ENCODE measurements at places on chromosomes 2 and 18. TPM values are rescaled to one million over a fixed set of nuclear protein-coding genes. Genes with fewer than 3 reads are reported as not detected.

ADD2 gene
- polyA plus RNA-seq: 4.1 TPM

RIT2 gene
- polyA plus RNA-seq: not detected

ALLC gene
- polyA plus RNA-seq: not detected

APCDD1 gene
- 2.8 TPM for polyA plus RNA-seq

DNA sequence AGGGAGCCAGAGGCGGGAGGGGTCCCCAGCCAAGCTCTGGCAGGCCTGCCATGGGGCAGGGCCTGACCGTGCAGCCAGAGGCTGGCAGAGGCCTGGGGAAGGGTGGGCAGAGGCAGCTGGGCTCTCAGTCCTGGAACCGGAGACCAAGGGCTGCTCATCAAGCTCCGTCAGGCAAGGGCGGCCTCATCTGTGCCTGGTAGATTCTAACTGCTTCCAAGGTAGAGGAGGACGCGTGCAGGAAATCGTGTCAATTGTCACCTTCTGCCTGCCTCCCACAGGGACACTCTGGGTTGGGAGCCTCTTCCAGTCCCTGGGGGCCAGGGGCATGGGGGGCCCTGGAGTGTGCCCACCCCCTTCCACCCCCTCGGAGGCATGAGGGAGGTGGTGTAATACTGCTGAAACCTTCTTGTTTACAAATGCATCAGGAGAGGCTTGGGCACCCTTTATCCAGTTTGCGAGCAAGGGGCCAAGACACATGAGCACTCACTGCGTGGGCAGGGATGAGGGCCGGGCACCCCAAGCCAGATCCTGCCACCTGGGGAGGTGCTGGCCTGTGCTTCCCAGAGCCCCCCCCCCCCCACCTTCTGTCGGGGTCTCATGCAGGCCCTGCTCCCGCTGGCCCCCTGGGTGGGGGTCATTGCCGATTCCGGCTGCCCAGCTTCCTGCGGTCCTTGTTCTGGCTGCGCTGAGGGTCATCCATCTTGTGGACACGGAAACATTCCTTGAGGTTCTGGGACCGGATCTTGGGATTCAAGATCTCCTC is 9.0 kb downstream of the SNORC start:
- no peak overlapping the region for H3K4me3 ChIP-seq
- no peak overlapping the region for H3K27ac ChIP-seq
- no peaks in the 10 kb centered on the region for H3K36me3 ChIP-seq
- no peak for DNase-seq
- peaks cover 8% of the 10 kb centered on the region for H3K4me1 ChIP-seq
- H3K27me3 ChIP-seq: peaks cover 30% of the 10 kb centered on the region

- no peaks in the 10 kb centered on the region for H3K36me3 ChIP-seq
- no peak for DNase-seq
- no peak overlapping the region for H3K27ac ChIP-seq
- peaks cover 37% of the 10 kb centered on the region for H3K27me3 ChIP-seq
- H3K4me1 ChIP-seq: no peaks in the 10 kb centered on the region
These were observed 206.8 kb upstream of the HDAC4 start for GRCh38 chr2:239607517-239608191.

GRCh38 chr2:6418291-6418690 is 447.4 kb downstream of the CMPK2 start:
- H3K4me1 ChIP-seq: peaks cover 6% of the 10 kb centered on the region
- no peak overlapping the region for H3K4me3 ChIP-seq
- no peak overlapping the region for H3K27ac ChIP-seq
- H3K27me3 ChIP-seq: no peaks in the 10 kb centered on the region

DNA sequence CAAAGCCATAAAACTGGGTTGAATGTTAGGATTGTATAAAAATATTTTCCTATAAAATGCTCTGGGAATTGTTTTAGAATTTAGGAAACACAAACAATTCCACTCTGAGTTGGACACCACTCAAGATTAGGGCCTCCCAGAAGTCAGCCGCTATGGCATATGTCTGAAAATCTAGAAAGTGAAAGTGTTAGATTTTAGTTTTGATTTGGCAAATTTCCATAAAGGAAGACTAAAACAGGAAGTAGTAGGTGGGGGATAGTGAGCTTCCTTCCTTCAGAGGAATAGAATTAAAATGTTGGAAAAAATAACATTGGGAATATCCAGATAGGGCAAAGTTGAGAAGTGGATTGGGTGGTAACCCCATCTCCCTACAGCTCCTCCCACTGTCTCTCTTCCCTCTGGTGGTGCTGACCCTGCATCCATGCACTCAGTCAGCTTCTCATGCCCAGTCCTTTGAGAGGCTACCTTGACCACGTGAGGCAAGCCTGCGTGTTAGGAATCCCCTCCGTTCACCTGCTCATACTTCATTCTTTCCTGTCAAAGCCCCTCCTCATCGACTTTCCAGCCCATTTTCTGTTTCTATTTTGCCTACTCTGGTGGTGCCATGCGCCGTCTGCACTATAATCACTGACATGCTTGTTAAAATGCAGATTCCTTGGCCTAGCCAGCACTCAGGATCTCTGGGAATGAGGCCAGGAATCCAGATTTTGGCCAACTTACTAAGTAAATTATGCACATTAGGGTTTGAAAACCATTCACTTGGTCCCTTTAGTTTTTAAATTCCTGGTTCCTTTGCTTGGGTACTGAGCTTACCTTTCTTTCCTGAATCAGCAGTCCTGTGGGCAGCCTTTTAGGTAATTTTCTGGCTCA is 83.5 kb downstream of the POLE4 start:
- H3K27ac ChIP-seq: no peak overlapping the region
- no peaks in the 10 kb centered on the region for H3K4me1 ChIP-seq
- H3K27me3 ChIP-seq: no peaks in the 10 kb centered on the region
- no peak overlapping the region for H3K4me3 ChIP-seq
- H3K36me3 ChIP-seq: peaks cover 9% of the 10 kb centered on the region

DNA sequence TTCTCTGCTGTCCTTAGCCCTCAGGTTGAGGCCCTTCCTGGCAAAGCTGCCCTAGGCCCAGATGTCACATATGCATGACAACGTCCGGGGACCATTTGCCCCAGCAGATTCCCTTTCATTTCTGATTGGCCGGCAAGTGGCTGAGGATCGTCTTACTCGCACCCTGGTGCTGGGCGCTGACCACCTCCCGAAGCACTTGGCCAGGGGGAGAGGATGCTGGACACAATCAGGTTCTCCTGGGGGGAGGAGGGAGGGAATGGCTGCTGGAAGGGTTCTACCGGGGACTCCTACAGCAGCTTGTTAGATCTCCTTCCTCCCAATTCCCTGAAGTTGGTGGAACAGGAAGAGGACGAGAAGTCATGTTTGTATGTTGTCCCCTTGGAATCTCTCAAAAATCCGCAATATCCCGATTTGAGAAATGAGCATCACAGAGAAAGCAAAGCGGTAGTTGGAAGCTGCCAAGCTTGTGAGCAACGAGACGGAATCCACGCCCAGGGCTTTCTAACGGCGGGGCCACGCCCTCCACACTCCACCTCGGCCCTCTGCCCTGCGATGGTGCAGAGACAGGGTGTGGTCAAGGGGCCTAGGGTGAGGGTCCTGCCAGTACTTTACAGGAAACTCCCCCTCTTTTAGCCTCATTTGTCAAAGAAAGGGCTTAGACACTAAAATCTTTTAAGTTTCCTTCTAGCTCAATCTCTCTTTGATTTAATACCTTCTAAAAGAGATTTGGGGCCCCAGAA is 61.8 kb upstream of the YWHAQ start:
- H3K36me3 ChIP-seq: no peaks in the 10 kb centered on the region
- DNase-seq: no peak
- no peak overlapping the region for H3K27ac ChIP-seq
- H3K4me1 ChIP-seq: peaks cover 8% of the 10 kb centered on the region

DNA sequence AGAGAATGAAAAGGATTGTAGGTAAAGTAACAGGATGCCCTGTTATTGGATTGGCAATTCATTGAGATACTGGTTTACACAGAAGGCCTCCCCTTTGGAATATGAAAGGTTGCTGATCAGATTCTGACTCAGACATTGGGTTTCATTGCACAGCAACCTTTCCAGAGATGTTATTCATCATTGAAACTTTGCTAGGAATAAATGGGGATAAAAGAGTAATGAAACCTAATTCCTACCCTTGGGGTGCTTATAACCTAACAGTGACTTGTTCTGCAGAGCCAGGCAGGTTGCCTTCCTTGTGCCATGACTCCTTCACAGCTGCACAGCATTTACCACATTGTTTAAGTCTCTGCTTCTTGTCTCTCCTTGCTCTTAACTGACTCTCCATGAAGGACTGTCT is 5.0 kb downstream of the NAB1 start:
- no peaks in the 10 kb centered on the region for H3K36me3 ChIP-seq
- H3K27me3 ChIP-seq: no peaks in the 10 kb centered on the region
- H3K4me3 ChIP-seq: no peak overlapping the region

GRCh38 chr2:48946449-48947048 is 191.0 kb upstream of the LHCGR start:
- no peak overlapping the region for H3K27ac ChIP-seq
- no peaks in the 10 kb centered on the region for H3K4me1 ChIP-seq
- DNase-seq: peak; percentile 27
- H3K4me3 ChIP-seq: no peak overlapping the region

DNA sequence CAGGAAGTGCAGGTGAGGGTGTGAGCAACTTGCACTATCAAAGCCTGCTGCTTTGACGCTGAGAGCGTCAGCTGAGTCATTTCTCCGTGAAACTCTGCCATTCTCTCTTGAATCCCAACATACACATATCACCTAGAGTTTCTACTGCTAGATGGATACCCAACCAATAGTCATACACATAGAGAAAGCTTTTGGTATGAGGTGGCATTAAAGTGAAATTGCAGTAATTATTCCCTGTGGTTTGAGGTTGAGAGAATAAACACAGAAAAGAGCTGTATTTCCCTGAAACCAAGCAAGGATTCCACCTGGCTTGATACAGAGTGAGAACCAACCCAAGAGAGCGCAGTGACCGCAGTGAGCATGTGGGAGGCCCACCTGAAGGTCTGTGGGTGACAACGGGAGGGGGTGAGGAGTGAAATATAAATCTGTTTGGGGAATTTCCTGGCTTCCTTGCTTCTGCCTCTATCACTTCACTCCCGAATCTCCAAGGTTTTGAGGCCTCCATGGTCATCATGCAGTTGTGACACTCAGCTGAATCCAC is 28.8 kb upstream of the TMEM18 start:
- H3K4me3 ChIP-seq: no peak overlapping the region
- peaks cover 39% of the 10 kb centered on the region for H3K27me3 ChIP-seq
- H3K36me3 ChIP-seq: no peaks in the 10 kb centered on the region
- no peaks in the 10 kb centered on the region for H3K4me1 ChIP-seq
- H3K27ac ChIP-seq: no peak overlapping the region
- no peak for DNase-seq
